Natural killer cell (primary cell): ENCODE measurements at places on chromosomes 12 and 14. TPM values are rescaled to one million over a fixed set of nuclear protein-coding genes. Genes with fewer than 3 reads are reported as not detected.

Gene LRCOL1
- total RNA-seq, result not detected

Gene RPS29
- 1,711 TPM for total RNA-seq

Gene KCNJ8
- not detected for total RNA-seq

Gene DEPDC4
- 0.16 TPM for total RNA-seq

Gene FOXN4
- total RNA-seq, result not detected

Gene RIPK3
- 58.2 TPM for total RNA-seq

Gene ANKS1B
- total RNA-seq, result not detected

Gene CD69
- 1,541 TPM for total RNA-seq

Gene SYT1
- total RNA-seq, result not detected

Gene HSPA2
- 1.1 TPM for total RNA-seq

Gene SLC2A13
- 10.9 TPM for total RNA-seq

Gene CKAP4
- 2.0 TPM for total RNA-seq

DNA sequence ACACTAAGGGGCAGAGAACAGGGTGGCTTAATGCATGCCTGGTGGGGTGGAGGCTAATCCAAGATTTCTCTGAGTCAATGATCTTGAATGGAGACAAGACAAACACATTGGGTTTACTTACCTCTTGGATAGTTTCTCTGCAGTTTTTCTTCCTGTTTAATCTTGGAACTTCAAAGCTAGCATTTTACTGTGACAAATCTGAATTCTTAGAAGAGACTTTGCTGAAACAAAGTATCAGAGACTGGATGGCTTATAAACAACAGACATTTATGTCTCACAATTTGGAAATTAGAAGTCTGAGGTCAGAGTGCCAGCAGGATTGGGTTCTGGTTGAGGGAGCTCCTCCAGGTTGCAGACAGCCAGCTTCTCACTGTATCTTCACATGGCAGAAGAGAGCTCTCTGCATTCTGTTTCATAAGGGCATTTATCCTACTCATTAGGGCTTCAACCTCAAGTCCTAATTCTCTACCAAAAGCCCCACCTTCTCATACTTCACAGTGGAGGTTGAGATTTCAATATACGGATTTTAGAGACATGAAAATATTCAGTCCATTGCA lies 921.8 kb downstream of the VRK1 start:
- DNase-seq, result no peak

GRCh38 chr12:98780261-98780660 lies 135.2 kb downstream of the APAF1 start:
- DNase-seq, result no peak

- no peak for DNase-seq
Measured at GRCh38 chr12:2251526-2252209, 198.9 kb downstream of the CACNA1C start.

GRCh38 chr12:5480218-5480937 lies 48.5 kb downstream of the NTF3 start:
- no peak for DNase-seq

- no peak for DNase-seq
Measured at GRCh38 chr14:37232907-37233481, 35.3 kb downstream of the MIPOL1 start.

GRCh38 chr14:90419200-90419599 lies 22.4 kb downstream of the CALM1 start:
- no peak for DNase-seq

DNA sequence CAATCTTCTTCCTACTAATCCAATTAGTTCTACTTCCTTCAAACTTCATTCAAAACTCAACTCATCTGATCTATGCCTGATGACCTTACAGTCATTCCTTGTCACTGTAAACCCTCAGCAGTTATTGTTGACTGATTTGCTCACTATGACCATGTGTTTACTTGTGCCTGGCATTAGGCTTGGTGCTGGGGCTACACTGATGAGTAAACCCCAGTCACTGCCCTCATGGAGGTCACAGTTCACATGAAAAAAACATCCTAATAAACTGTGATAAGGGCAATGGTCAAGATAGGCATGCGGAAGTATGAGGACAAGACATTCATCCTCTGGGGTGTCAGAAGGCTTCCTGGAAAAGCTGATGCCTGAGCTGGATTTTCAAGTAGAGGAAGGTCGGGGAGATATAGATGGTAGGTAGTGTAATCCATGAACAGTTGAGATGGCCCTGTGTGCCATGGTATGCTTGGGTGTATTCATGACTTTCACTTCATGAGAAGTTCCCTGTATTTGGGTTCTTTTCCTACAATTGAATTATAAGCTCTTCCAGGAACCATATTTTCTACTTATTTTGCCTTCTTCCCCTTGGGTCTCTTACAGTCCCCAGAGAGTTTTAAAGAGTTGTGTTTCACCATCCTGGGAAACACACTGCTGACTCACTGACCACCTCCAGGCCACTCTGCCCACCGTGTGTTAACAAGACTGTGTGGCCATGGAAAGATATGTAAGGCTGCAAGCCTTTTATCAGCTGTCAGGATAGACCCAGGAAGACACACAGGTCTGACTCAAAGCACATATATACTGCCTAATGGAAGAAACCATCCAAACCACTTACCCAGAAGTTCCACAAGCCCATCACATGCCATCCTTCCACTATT lies 38.7 kb upstream of the DUSP6 start:
- no peak for DNase-seq

GRCh38 chr14:38389681-38390080 lies 133.8 kb upstream of the CLEC14A start:
- no peak for DNase-seq

DNA sequence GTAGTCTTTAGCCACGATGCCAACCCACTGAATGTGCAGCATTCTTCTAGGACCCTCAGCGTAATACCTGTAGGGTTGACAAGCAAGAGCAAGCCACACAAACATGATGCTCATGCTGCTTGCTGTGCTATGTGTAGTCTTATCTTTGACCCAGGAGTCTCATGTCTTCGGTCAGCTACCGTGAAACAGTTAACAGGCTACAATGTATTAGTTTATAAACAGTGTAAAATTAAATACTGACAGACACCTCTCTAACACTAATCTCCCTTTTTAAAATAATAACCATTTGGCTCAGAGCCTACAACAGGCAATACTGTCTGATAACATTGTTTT lies 1.9 kb downstream of the EAPP start:
- no peak for DNase-seq

- DNase-seq, result no peak
Measured at GRCh38 chr12:106073179-106073578, 65.6 kb downstream of the NUAK1 start.

DNA sequence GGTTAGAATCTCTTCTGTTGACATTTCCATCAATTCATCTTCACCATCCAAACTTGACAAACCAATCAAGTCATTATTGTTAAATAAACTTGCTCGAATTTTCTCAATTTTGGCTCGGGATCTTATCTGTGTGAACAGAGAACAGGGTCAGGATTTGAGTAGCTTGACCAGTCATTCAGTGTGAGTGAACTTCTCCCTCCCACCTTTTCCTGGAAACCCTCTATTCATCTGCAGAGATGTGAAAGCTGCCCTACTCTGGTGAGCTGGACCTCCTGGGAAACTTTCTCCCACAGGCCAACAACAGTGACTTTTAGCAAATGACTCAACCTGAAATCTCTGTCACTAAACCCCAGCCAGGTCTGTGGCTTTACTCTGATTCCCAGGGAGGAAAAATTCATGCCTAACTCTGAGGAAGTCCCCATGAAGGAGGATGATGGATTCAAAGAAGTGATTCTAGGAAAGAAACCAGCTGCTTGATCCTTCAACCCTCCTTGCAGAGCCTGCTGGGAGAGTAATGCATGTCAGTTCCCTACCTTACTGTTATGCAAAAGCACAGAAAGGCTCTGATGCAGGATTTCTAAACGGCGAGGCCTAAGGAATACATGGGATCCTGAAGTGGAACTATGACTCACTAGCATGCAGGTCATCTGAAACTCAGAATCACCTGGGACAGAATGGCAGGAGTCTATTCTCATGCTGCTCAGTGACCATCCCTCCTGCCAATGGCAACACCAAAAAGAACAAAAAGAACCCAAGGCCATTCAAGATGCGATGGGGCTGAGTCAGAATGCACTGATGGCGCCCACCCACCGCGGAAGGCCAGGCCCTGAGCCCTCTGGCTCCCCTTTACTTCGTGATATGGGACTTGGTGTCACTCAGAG lies 58.0 kb downstream of the TRAFD1 start:
- no peak for DNase-seq

DNA sequence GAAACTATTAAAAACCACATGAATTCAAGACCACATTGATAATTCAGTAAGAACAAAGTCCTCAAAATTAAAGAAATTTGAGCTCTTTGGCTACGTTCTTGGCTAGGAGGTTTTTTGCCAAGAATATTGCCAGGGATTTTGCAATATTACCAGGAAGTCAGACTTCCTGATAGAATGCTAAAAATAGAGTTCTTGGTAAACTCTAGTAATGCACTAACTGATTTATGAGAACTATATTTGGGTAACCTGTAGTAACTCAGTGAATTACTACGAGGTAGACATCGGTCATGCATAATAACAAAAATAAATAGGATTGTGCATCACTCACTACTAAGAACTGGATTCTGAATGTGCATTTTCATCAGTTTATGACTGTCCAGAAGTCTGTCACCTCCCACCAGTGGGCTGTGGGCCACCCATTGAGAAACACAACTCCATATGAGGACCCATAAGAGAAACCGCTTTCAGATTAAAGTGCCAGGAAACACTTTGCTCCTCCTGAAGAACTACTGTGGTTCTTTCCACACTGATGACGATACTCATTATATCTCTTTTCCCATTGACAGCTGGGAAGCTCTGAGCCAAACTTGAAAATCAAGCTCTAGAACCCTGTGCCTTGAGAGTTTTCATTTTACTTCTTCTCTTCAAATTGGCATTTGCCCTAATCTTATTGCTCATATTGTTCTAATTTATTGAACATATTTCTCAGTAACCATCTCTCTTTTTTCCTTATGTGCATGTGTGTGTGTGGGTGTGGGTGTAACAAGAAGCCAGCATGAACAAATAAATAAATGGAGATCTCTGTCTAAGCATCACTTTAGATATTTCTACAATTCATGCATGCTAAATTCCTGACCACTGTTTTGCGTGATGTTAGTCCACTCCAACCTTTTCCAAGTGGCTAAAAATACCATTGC lies 116.6 kb downstream of the BCL11B start:
- no peak for DNase-seq

- no peak for DNase-seq
Measured at GRCh38 chr12:25194214-25194613, 746 bp downstream of the DNAI7 start.

- DNase-seq, result no peak
Measured at GRCh38 chr12:99455350-99456035, 192.1 kb upstream of the GARIN6 start.

DNA sequence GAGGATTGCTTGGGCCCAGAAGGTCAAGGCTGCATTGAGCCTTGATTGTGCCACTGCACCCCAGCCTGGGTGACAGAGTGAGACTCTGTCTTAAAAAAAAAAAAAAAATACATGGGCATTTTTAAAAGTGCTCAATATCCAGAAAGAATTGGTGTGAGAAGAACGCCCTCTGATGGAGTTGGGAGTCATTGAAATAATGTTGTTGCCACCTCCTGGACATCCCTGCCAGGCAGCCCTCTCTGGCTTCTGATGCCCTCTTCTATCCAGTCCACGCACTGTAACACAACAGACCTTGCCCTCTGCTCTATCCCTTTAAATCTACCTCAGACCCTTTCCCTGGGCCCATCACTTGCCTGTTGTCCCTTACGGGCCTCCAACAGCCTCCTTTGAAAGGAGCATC lies 4.9 kb downstream of the PTGDR start:
- no peak for DNase-seq

DNA sequence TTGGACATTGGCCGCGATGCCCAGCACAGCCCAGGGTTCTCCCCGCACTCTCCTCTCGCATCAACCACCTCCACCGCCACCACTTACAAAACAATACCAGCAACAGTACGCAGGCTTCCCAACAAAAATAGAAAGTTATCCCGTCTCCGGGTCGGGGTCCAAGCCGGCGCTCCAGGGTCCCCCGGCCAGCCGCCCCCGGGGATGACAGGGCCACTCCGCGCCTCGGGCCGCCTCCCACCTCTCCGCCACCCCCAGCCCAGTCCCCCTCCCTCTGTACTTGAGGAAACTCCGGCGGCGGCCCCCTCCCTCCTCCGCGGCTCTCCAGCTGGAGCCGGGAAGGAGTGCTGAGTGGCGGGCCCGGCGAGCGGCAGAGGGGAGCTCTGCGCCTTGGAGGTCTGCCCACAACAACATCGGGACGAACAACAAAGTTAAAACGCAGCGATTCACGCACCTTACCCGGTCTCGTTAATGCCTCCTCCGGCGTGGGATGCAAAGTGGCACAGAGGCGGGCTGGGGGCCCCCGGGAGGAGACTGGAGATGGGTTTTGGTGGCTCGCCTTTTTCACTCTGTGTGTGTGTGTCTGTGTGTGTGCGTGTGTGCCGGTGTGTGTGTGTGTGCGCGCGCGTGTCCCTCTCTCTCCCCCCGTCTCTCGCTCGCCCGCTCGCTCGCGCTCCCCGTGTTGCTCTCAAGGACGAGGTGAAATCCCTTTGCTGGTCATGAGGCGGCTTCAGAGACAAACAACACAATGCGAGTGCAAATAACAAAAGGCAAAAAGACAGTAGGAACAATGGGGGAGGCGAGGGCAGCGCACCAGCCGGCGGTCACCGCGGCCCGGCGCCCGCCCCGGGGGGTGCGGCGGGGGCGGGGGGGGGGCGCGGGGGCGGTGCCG lies 386.8 kb downstream of the BCAT1 start:
- peak; percentile 19 for DNase-seq

- no peak for DNase-seq
Measured at GRCh38 chr14:103448097-103448496, 62.9 kb downstream of the MARK3 start.

DNA sequence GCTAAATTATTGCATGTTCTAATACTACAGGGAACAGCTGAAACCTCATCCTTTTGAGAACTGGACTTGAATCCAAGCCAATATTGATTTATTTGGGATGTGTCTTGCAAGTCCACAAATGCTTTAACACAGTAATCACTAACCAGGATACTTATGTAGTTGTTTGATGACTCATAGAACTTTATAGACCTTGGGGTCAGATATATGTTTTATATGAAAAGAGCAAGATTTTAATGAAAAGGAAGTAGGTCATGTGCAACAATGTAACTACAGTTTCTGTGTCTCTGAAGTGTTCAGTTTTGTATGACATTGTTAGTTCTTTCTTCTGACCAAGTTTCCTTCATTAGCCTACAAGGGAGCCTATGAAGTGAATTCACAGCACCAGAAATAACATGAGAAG lies 352.0 kb downstream of the ZFP36L1 start:
- no peak for DNase-seq

GRCh38 chr14:71725922-71726579 lies 206.2 kb upstream of the RGS6 start:
- DNase-seq, result no peak
